ENCODE measurements at places on chromosomes 4 and X. TPM values are rescaled to one million over a fixed set of nuclear protein-coding genes. Genes with fewer than 3 reads are reported as not detected.

GRCh38 chr4:44100456-44100855 is 348.2 kb downstream of the KCTD8 start:
- no peak for DNase-seq

GRCh38 chr4:38687571-38688011 is 23.6 kb downstream of the KLF3 start:
- DNase-seq = no peak

GRCh38 chrX:40530509-40530908 is 50.3 kb upstream of the ATP6AP2 start:
- DNase-seq = no peak

- no peak for DNase-seq
These were observed 522.0 kb downstream of the GRID2 start for GRCh38 chr4:92825791-92826190.

- DNase-seq = no peak
These were observed 35.4 kb upstream of the TMEM184C start for GRCh38 chr4:147581606-147582350.

PCSK1N gene
- 4.9 TPM for total RNA-seq

USP51 gene
- 2.1 TPM for total RNA-seq

RBMXL3 gene
- total RNA-seq = not detected

Data from CD8-positive, alpha-beta T cell (primary cell).